Stimulated activated CD8-positive, alpha-beta memory T cell treated with anti-CD3 and anti-CD28 coated beads, Interleukin-15, amount 100 ng/mL, for 48 hours (primary cell): ENCODE measurements at places on chromosomes 2 and 18.

- DNase-seq: no peak
These were observed 109.7 kb downstream of the ACOXL start for GRCh38 chr2:110842048-110842447.

DNA sequence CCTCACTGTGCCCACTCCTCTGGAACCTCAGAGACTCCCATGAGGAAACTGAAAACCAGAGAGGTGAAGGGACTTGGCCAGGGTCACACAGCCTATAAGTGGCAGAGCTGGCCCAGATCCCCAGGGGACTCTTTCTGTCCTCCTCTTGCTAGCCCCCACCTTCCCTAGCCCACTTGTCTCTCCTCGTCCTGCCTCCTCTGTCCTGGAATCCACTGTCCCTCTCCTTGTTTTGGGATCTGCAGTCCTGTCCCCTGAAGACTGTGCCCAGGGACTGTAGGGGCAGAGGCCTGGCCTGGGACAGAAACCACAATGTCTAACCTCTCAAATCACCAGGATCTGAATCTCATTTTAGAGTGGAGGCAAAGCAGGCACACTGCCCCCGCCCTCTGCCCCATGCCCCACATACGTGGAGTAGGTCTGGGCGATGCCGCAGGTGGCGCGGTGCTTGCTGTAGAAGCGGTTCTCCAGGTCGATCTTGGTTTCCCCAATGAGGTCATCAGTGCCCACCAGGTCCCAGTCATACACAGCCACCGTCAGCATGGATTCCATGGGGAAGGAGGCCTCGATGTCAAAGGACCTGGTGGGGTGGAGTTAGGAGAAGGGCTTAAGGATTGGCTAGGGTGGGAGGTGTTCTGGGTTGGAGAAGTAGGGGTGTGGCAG is 12.5 kb downstream of the OTOF start:
- no peak for DNase-seq

DNA sequence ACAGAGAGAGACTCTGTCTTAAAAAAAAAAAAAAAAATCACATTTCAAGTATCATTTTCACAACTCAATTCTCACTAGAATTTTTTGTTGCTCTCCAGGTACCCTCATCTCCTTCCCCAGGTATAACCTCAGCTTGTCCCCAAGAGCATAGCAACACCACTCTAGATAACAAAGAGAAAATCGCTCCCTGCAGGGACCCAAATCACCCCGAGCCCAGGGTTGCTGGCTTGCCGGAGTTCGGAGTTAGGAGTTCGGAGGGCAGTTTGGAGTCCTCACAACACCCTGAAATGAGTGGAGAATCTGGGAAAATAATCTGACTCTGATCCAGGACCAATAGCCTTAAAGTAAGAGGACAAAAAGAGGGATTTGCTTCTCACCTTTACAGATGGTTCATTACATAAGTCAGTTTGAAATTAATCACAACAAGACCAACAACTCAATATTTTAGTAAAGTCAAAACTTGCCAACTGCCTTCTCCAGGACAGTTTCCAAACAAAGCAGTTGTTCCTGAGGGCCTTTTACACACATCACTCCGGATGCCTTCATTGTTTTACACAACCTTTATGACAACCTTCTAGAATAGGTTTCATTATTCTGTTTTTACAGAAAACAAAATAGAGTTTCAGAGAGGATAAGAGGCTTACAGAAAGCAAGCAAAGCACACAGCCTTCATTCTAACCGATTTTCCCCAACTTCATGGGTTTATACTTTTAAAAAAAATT is 59.1 kb downstream of the C2orf76 start:
- no peak for DNase-seq

GRCh38 chr2:220134756-220135534 is 507.5 kb downstream of the SLC4A3 start:
- no peak for DNase-seq

DNA sequence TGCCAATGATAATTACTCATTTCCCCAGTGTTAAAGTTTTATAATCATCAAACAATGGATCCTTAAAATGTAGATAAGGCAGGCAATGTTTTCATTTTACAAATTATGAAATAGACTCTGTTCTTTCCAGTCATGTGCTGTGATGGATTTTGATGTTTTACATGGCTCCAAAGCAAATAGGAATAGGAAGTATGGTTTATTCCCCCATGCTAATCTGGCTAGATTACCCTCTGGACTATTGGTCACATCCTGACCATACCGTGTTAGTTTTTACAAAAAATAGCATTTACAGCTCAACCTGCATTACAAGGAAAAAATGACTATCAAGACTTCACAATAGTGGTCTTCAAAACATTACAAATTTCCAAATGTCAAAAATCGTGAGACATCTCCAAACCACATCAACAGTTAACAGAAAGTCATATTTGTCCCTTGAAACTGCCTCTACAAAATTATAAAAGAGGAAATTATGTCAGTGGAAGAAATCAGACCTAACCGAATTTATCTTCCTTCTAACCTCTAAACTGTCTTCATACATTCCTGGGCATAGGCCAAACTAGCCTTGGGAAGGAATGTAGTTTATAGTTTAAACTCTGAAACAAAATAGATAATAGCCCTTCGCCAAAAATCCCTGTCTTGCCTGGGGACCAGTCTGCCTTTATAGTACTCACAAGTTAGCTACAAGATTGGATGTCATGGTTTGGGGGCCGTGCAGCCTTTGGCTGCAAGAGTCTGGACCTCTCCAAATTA is 1941.2 kb upstream of the CELF4 start:
- no peak for DNase-seq

- no peak for DNase-seq
These were observed 10.7 kb upstream of the NFE2L2 start for GRCh38 chr2:177275040-177275742.

DNA sequence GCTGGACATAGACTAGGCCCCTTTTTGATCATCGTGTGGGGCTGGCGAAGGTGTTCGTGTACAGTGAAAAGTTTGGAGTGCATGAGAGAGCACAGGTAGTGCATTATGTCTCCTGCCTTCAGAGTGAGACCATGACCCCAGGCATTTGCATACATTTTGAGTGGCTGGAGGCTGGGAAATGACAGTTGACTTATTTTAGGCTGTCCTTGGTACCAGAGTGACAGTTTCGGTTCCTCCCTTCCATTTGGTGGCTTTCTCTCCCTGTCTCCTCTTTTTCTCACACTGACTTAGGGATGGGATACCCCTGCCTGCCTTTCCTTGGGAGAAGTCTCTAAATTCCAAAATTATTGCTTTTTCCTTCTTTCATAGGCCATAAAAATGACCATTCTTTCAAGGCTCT is 20.1 kb downstream of the SERPINB12 start:
- no peak for DNase-seq

DNA sequence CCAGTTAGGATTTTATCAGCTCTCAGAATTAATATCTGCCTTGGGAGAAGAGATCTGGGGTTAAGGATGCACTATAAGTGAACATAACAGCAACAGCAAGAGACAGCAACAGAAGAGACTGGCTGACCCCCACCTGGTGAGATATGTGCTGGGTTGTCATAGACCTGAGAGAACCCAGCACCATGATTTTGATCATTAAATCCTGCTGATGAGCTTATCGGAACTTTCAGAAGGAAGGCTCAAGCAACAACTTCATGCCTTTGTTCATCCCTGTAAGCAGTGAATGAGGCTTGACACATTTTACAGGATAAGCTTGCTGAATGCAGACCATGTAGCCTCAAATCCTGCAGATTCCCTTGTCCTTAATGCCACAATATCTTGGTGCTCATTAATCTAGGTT is 100.0 kb downstream of the POLE4 start:
- DNase-seq: no peak

DNA sequence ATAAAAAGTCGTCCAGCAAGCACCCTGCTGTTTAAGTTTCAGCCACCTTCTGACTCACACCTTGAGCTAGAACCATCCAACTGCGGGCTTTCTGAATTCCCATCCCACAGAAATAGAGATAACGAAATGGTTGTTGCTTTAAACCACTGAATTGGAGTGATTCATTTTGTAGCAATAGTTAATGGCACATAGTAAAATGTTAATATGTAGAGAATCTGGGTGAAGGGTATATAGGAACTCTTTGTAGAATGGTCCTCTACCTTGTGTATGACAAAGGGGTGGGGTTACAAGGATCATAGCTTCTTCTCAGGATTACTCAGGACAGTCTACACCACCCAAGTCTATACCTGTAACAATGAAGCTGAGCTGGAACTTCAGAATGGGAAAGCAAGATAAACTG is 2.4 kb upstream of the MAPRE3 start:
- DNase-seq: no peak

GRCh38 chr2:108909275-108909823 is 79.7 kb downstream of the EDAR start:
- DNase-seq: no peak

DNA sequence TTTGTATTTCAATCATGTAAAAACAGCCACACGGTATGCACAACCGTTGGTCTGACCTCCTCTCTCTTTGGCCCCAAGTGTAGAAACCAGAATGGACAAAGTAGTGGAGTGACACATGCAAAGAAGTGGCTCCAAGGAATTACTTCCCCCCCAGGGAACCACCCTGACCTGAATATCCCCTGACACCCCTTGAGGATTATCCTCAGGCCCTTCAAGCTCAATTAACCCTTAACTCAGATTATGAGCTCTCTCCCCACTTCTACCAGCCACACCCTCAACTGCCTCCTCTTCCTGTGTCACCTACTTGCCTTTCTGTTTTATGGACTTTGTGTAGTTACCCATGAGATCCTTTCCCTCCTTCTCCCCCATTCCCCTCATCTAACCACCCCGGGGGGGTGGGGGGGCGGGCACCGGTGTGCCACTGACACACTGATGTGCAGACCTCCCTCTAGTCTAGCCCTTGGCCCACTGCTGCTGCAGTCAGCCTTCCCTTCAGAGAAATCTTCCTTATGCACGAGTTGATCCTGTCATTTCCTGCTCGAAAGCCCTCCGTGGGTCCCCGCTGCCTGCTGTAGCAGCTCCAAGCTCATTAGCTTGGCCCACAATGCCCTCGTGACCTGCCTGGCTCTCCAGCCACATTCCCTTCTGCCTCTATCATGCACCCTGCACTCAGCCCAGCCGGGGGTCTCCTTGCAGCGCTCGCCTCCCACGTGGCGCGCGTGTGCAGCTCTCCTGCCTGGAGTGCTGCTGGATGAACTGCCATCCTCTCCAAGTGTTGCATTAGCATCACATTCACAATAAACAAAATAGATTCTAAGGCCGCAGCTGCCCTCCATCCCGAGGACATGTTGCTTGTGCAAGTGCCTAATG is 40.1 kb upstream of the TMEM177 start:
- DNase-seq: no peak

DNA sequence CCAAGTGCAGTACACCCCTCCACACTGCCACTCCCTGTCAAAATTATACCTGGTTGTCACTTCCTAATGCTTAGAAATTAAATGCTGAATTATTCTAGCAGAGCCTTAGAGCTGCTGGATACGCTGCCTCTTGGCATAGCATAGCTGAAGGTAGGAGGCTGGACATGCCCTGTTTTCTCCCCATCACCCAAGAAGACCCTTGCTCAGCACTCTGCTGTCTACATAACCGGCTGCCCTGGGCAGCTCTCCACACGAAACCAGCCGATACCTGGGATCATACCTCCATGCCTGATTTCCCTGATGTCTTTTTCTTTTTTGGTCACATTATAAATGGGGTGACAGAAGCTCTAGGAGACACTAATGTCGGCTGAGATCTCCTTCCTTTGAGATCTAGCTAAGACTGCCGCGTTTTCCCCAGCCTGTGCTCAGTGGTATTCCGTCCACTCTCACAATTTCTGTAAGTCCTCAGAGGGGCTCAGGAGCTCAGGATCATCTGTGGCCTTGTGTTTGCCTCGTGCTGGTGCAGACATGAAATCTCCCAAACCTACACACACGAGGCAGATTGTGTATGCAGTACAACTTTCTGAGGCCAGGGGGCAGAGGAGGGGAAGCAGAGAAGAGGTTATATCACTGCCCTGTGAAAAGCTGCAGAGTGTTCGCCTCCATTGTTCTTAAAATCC is 13.5 kb upstream of the ZAP70 start:
- DNase-seq: no peak

DNA sequence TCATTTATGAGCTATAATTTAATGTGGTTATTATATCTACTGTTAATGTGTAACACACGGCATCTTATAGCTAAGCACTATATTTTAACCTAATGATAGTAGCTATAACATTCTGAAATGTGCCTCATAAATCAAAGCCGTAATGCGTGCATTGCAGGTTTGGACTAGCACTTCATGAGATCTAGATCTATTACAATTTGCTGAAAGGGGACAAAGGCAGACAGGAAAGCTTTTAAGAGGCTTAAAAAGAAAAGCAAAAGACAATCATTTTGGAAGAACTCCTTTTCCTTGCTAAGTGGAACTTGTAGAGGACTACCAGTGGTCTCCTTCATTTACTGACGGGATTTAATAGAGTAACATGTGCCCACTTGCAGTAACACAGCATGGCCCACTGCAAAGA is 213.1 kb downstream of the NBAS start:
- DNase-seq: no peak

DNA sequence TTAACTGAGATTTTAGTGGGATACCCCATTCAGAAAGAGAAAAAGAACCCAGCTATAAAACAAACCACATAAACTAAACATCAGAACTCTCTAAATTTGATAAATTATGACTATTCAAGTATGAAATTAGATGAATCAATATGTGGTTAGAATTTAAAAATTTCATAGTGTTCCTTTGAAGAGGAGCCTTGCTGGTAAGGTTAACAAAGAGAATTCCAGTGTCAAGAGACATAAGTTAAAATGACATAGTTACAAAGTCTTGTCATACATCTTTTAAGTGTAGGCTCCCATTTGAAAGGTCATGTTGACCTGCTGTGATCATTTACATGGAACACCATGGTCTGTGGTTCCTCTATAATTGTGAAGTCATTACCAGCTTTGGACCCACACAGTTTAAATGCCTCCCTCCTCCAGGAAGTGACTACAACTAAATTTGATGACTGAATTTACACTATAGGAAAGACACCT is 231.6 kb upstream of the ETAA1 start:
- no peak for DNase-seq

DNA sequence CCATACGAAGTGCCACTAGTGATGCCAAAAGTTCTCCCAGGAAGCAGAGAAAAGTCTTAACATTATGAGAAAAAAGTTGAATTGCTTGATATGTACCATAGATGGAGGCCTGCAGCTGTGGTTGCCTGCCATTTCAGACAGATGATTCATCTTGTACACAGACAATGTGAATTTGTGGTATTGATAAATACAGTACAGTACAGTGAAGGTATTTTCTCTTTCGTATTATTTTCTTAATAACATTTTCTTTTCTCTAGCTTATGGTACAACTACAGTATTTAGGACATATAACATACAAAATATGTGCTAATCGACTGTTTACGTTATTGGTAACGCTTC is 33.6 kb upstream of the VWC2L start:
- no peak for DNase-seq

- no peak for DNase-seq
These were observed 70.2 kb upstream of the TEX51 start for GRCh38 chr2:126828491-126828890.
